ENCODE measurements at places on chromosomes 3 and 15.

DNA sequence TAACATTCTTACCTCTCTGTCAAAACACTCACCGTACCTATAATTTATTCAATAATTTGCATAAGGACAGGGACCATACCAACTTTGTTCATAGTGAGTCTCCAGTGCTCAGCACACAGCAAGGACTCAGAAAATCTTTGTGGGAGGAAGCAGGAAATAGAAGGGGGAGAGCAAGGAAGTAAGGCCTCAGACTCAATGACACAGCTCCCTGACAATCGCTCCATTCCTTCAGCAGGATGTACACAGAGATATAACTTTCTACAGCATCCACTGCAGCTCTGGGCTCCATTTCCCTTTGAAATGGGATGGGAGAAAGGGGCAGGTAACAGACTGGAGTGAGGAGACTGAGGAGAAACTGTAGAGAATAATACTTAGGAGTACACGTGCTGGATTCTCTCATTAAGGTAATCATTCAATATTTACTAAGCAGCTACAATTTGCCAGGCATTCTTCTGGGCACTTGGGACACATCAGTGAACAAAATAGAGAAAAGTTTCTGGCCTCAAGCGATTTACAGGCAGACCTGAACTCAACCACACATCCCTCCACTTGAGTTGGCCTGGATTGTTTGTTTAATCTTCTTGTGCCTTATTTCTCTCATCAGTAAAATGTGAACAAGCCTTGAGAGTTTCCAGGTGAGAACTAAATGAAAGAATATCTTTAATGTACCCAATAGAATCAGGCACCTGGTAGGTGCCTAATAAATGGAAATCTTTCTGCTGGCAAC, 330.3 kb upstream of the THBS1 start:
- DNase-seq = no peak

- no peak for DNase-seq
Observed at GRCh38 chr3:11564577-11565001, 79.1 kb downstream of the VGLL4 start.

DNA sequence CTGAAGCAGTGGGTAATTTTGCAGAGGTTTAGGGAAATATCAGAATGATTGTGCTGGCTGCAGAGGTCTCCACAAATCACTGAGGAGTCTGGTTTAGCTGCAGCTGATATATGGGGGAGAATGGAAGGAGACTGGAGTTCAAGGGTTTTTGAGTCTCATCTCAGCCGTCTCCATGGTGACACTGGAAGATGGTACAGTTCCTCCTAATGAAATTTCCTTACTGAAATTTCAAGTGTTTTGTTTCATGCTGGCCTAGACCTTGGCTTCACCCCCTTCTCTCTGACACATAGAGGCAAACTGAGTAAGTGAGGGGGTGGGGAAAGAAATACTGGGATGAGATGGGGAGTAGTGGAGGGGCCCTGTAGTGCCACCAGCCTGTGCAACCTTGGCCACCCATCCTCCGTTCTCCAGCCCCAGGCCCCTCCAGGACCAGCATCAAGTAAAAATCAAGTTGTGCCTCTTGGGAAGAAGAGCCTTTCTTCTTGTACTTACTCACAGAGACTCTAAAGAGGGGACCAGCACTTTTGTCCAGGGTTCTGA, 17.8 kb upstream of the MORF4L1 start:
- DNase-seq = no peak

GRCh38 chr3:5317557-5317956, 130.1 kb downstream of the EDEM1 start:
- DNase-seq = no peak

- no peak for DNase-seq
Observed at GRCh38 chr15:67396114-67396513, 124.8 kb upstream of the C15orf61 start.

DNA sequence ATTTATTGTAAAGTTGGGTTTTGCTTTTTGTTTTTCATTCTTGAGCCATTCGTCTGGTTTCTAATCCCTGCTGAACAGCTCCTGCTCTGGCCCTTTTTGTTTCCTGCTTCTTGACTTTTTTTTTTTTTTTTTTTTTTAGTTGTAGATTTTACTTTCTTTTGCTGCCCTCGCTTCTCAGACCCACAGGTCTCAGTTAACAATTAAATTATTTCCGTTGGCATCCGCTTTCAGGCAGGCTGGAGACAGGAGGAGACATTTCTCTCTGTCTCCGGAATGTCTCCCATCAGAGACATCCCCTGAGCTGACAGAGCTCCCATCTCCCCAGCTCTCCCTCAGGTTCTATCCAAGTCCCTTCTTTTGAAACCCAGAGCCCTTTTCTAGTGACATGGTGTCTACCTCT, 68.6 kb downstream of the SLC6A6 start:
- no peak for DNase-seq

Data from D721Med (cell line).